ENCODE measurements at places on chromosomes 7 and 10.

- no peak for DNase-seq
Measured at GRCh38 chr7:93594250-93594649, 19.7 kb upstream of the CALCR start.

DNA sequence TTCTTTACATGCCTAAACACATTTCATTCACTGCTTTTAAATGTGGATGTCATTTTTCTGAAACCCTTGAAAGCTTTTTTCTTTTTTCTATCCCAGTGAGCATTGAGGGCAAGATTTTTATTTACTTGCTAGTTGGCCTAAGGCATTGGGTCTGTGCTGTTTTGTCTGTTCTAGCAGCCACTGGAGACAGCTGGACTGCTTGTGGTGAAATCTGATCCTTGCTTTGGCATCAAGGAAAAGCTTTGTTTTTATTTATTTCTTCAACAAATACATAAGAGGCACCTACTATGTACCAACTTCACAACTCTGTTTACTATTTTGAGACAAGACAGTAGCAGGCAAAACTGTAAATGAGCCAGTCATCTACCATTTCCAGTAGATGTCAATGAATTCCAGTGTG lies 28.4 kb upstream of the PDLIM1 start:
- DNase-seq: peak; percentile 41

- DNase-seq: no peak
Measured at GRCh38 chr7:47149971-47150370, 431.9 kb downstream of the TNS3 start.

DNA sequence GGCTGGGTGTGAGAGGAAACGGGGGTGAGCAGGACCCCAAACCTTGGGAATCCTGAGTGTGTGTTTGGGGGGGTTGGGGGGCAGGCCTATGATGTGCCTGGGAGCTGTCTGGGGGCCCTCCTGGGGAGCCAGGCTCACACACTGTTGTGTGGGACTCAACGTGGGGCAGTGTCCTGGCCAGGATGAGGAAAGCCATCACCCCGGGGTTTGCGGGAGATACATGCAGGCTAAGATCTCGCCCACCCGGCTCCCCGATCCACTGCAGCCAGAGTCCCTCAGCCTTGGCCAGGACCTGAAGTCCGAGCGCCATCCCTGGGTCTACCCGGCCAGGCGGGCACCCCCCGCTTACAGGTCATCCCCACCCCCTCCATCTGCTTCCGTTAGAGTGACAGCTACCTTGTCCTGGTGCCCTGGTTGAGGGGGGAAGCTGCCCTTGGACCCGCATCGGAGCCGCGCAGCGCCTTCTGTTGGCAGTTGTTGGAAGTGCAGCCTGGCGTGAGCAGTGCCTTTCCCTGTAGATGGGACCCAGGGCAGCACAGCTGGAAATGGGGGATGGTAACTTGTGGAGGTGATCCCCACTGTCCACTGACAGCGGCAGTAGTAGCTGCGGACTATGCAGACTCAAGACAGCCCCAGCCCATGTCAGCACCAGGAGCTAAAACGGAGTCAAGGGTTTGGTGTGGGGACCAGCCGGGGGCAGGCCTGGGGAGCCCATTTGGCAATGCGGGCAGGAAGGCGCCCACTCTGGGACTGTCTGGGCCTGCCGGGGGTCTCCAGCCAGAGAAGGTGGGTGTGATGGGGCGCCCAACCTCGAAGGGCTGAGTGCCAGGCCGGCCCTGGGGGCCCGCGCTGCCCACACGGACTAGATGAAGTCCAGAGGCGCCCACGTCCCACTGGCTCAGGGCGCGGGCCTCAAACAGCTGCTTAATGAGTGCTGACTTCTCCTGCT lies 885.6 kb upstream of the ZNF722 start:
- DNase-seq: no peak

- DNase-seq: no peak
Measured at GRCh38 chr7:53048638-53049037, 13.2 kb downstream of the POM121L12 start.

GRCh38 chr10:11003679-11004078 lies 14.0 kb upstream of the CELF2 start:
- DNase-seq: no peak

- no peak for DNase-seq
Measured at GRCh38 chr10:133405844-133406527, 12.0 kb downstream of the MTG1 start.

- DNase-seq: no peak
Measured at GRCh38 chr7:74218343-74218698, 8.5 kb downstream of the LAT2 start.

DNA sequence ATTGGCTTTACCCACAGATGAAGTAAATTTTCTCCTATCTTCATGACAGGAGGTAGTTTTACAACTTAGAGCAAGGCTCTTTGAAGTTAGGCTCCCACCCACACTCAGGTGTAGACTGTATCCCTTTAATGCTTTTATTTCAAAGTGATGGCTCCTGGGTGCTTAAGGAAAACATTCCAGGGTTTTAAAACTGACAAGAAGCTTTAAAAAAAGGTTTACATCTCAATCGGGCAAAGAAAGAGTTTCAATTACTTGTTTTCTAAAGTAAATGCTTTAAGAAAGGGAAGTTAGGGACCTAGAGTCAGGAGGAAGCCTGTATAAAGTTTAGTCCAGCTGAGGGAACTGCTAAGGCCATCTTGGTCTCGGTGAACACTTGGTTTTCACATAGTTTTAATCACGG lies 1153.8 kb upstream of the C7orf33 start:
- DNase-seq: no peak

DNA sequence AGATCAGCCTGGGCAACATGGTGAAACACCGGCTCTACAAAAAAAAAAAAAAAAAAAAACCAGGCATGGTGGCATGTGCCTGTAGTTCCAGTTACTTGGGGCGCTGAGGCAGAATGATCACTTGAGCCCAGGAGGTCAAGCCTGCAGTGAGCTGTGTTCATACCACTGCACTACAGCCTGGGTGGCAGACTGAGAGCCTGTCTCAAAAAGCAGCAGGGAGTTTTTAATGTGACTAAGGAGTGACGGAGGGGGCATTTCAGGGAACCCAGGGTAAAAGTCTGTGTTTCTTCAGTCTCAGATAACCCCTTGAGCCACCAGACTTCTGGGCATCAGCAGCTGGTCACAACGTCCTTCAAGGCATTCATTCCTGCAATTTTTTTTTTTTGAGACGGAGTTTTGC lies 2.2 kb upstream of the C10orf95 start:
- no peak for DNase-seq

DNA sequence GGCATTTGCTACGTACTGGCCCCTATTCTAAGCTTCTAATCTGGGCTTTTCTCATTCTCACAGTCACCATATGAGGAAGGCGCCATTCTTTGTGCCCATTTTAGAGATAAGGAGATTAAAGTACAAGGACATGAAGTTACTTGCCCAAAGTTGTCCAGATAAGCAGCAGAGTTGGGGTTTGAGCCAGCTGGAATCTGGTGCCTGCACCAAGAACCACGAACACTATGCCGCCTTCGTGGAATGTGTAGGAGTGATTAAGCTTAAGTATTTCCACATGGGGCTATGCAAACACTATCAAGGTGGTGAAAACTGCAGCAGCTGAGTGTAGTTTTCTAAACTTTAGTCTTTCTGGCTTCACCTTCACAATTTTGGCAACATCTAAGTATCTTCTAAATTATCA lies 342.7 kb upstream of the ETV1 start:
- no peak for DNase-seq

GRCh38 chr7:47622946-47623640 lies 41.2 kb upstream of the TNS3 start:
- DNase-seq: no peak

DNA sequence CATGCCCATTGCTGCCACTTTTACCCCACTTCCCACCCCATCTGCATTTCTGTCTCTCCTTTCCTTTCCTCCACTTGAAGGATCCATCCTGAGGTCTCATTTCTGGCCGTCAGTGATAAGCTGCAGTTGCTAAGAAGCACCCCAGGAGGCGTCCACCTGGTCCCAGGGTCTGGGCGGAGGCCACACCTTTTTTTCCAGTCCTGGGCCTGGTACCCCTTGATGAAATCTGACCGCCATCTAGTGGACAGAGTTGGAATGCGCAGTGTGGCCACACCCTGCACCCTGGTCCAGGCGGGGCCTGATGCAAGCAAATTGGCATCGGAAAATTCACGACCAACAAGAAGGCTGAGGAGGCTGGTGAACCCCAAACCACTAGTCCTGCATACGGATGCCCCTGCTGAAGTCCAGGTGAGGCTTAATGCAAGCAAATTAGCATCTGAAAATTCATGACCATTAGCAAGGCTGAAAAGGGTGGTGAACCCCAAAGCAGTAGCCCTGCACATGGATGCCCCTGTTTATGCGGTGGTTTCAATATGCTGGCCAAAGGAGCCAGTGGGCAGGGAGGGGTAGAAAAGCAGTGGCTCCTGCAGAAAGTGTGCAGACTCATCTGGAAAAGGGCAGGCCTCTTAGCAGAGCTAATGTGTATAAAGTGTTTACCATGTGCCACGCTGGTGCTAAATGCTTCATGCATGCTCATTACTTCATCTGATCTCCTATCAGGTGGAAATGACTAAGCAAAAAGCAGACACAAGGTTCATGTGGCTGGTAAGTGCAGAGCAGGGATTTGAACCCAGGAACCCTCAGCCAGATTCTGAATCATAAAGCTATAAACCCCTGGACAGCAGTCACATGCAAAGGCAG lies 43.2 kb downstream of the GPAM start:
- DNase-seq: peak; percentile 10

DNA sequence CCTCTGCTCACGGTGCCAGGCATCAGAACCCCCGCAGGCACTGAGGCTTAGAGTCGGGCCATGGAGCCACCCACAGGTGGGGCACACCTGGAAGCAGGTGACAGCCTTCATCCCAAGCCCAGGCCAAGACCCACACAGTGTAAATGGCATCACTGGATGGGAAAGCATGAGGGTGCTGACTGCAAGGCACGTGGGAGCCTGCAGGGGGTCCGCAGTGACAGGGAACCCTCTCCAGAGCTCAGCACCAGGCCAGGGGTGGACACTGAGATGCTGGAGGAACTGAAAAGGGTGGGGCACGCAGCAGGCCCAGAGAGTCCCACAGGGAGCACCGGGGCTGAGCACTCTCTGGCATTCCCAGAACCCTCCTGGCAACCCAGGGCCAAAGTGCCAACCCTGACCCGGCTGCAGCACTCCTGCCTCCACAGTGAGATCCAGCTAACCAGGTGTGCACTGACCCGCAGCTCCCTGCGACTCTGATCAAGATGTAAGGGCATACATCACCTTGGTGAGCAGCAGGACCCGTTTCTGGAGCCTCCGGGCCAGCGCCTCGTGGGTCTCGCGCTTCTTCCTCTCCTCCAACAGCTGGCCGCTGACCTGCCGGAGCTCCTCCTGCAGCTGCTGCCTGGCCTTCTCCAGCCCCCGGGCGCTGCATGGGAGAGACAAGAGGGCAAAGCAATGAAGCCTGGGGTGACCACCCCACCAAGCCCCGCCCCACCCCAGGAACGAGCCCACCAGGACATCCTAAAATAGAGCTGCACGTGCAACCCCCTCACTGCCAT lies 163.9 kb downstream of the MAD1L1 start:
- DNase-seq: no peak

GRCh38 chr10:124325998-124326636 lies 92.6 kb downstream of the OAT start:
- no peak for DNase-seq

DNA sequence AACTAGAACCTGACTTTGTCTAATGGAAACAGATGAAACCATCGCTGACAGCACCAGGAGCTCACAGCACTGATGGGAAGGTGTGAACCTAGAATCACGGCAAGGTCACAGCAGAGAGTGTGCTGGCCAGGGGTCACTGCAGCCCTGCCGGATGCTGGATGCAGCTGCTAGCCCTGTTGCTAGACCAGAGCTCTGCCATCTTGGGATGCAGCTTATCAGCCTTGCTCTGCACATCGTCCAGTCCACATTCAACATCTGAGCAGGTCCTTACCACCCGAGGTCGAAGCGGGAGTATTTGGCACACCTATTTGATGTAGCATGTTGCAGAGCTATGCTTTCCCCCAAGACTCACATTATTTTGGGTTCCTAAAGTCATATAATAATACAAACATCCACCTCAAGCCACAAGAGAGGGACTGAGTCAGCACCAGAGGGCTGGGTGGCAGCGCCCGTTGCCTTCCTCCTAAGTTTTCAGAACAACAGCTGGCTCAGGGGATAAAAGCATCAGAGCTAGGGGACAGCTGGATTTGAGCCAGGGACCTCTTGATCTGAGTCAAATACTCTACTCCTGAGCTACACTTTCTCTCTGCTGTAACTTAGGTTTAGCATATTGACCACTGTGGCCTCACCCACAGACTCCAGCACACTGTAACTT lies 135.3 kb downstream of the ZNF467 start:
- DNase-seq: no peak

- no peak for DNase-seq
Measured at GRCh38 chr7:137480824-137481365, 137.4 kb upstream of the PTN start.

- DNase-seq: no peak
Measured at GRCh38 chr7:83739527-83739926, 90.6 kb upstream of the SEMA3E start.

DNA sequence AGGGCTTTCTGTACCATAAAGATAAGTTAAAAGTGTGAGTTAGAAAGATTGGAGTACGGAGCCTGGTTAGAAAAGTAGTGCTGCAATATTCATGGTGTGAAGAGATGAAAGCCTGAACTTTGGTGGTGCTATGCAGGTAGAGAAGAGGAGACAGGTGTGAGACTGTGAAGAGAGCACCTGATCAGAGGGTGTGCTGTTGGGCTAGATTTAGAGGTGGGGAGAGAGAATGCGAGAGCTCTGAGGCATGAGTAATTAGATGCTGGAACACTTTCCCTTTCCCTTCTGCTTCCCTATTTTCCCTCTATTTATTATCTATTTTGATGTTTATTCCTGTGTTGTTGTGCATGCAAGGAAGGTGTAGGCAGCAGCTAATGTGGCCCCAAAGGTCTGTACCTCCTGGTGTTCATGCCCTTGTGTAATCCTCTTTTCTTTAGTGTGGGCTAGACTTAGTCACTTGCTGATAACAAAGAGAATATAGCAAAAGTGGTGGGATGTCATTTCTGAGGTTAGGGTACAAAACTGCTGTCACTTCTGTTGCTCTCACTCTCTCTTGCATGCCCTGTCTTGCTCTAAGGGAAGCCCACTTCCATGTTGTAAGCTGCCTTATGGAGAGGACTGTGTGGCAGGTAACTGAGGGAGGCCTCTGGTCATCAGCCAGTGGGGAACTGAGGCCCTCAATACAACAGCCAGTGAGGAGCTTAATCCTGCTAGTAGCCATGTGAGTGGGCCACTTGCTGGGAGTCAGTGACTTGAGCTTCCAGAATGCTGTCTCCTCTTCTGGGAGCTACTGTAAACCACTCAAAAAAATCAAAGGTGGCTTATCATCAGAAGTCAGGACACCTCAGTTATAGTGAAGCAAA lies 2.6 kb upstream of the ATXN7L1 start:
- DNase-seq: no peak

DNA sequence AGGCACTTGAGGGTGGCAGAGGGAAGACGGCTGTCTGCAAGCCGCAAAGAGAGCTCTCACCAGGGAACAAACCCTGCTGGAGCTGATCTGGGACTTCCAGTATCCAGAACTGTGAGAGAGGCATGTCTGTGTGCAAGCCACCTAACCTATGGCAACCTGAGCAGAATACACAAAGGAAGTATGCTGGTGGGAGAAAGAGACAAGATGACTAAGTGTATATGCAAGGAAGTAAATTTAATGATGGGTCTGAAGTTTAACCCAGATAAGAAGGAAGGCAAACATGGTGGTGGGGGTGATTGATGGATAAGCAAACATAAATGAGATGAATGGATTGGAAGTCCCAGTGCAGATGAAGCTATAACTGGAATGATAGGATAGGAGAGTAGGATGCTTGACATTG lies 293.3 kb downstream of the TWIST1 start:
- no peak for DNase-seq

- no peak for DNase-seq
Measured at GRCh38 chr7:25923741-25924460, 228.1 kb upstream of the NFE2L3 start.

- no peak for DNase-seq
Measured at GRCh38 chr7:2637066-2637471, 5.3 kb downstream of the TTYH3 start.
